ENCODE measurements at places on chromosomes 4 and X.

DNA sequence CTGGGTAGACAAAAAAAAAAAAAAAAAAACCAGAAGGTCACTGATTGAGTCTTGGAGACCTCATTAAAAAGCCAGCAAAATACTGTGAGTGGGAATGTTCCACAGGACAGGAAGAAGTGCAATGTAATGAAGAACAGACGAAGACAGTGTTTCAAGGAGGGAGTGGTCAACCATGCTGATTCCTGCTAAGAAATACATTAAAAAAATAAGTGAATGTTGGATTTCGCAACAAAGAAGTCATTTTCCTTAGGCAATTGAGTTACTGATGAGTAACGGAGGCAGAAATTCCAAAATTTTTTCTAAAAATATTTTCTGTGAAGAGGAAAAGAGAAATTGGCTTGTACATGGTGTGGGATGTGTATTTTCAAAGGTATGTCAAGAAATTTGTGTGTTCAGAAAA is 94.3 kb upstream of the FAM47B start:
- DNase-seq = no peak

DNA sequence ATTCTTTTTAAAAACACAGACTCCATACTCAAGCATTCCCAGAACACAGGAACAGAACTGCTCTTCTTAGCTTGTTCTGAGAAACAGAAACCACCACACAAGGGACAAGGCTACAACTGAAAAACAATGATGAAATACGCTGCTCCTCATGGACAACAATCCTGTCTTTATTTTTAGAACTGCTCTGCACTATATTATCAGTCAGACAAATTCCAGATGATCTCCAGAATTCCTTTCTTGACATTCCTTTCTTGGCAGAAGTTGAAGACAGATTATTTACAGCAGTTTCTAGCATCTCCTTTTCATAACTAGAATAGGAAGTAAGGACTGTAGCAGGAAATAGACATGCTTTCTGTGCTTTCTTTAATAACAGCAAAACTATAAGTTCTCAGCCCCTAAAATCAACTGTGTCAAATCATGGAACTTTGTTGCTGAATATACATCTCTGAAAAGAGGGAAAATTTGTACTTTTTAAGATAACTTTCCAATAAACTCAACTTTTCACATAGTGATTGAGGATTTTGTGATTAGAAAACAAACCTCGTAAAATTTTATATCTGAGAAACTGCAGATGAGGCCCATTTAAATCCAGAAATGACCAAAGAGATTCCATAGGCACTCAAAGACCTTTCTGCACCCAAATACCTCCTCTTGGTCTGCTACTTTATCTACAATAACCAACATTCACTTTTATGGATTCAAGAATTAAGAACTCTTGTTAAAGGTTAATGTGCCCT is 35.9 kb downstream of the ANTXR2 start:
- DNase-seq = no peak

GRCh38 chr4:65924843-65925242 is 254.6 kb upstream of the EPHA5 start:
- no peak for DNase-seq

DNA sequence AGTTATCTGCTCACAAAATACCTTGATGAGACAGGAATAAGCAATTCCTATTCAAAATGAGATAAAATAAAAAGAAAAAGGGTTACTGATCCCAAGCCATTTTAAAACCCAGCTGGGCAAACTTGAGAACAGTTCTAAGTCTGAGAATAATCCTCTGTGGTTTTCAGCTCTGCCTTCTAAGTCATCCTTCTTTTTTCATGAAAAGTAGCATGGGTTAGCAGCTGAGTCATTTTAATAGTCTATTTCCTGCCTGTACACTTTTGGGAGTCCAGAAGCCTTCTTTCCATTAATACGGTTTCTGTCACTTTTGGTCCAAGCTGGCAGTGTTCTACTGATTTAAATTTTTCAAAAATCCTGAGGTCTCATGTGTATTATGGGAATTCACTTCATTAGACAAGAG is 374.3 kb downstream of the IQCM start:
- DNase-seq = no peak

DNA sequence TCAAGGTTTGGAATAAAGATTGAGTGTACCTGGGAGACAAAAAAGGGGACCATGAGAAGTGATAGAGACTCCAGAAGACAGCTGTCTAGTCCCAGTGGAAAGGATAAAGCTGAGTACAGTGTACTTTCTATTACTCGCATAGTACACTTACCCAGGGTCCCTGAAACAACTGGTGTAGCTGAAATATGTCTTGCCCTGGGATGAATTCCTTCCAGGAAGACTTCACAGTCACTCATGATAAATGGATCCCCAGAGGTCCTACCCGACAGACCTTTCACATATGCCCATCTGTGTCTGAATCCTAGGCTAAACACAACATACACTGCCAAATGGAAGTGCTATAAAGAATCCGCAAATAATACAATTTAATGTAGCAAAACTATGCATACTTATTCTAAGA is 48.2 kb upstream of the SPANXN1 start:
- no peak for DNase-seq

DNA sequence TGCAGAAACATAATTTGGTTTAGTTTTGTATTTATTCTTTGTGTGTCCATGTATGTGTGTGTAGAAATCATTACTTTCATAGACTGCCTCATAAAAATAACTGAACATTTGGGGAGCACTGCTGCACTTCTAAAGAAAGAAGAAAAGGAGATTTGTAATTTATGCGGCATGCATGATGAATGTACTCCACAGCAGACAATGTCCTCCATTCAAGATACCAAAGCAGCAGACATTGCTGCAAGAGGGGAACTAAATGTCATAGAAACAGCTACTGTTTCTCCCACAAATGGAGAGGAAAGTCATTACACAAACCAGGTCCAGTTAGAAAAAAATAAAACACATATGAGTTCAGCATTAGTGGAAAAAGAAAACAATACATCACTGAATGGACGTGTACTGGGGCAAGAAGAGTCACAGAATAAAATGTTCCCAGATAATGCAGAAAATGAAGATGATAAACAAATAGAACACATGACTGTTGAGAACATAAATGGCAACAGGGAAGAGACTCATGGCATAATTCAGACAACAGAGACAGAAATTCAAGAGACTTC is 2.6 kb downstream of the DTHD1 start:
- no peak for DNase-seq

DNA sequence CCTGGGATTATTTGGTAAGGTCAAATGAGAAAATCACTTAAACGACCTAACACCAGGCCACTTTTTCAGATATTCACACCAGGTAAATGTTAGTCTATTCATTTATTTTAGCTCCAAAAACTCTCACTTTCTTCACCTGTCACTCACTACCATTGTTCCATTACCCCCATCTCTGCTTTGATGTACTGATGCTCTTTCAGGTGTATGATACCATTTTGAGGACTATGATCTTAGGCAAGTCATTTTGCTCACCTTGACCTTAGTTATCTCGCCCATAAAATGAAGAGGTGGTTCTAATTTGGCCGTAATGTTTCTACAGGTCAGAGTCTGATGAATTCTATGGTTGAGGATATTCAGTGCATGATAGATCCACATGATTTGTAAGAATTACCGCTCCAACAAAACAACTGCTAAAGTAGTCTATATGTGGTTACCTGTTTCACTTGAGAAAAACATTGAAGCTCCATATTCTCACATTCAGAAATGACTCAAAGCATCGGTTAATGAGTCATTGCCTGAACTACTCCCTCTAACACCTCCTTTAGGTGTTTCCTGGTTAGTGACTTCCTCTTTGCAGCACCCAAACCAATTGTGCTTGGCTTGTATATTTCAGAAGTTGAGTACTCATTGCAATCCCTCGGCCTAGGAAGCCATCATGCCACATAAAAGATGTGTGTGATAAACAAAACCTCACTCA is 4.5 kb downstream of the DTHD1 start:
- DNase-seq = peak; percentile 37

DNA sequence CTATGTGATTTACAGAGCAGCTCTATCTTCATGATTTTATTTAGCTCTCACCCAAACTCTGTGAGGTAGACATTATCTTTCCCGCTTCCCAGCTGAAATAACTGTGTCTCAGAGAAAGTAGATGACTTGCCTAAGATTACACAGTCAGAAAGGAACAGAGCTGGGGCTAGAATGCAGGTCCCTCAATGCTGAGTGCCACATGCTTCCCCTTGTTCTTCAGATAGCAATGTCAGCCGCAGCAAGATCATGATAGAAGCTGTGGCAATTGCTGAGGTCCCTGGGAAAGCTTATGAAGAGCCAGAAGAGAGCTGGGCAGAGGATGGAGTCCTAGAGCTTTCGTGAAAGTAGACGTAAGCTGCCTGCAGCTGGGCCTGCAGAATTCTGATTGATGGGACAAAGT is 11.1 kb upstream of the GABRE start:
- DNase-seq = no peak

GRCh38 chr4:4671774-4672349 is 130.0 kb upstream of the STX18 start:
- no peak for DNase-seq

GRCh38 chrX:10033375-10034007 is 66.3 kb downstream of the CLDN34 start:
- no peak for DNase-seq

- no peak for DNase-seq
Observed at GRCh38 chrX:136954930-136955329, 74.4 kb upstream of the RBMX start.

DNA sequence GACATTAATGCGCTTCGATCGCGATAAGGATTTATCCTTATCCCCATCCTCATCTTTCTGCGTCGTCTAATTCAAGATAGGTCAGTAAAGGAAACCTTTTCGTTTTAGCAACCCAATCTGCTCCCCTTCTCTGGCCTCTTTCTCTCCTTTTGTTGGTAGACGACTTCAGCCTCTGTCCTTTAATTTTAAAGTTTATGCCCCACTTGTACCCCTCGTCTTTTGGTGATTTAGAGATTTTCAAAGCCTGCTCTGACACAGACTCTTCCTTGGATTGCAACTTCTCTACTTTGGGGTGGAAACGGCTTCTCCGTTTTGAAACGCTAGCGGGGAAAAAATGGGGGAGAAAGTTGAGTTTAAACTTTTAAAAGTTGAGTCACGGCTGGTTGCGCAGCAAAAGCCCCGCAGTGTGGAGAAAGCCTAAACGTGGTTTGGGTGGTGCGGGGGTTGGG is 528 bp upstream of the FGF2 start:
- no peak for DNase-seq

GRCh38 chr4:90951037-90951436 is 823.8 kb downstream of the CCSER1 start:
- no peak for DNase-seq

- no peak for DNase-seq
Observed at GRCh38 chr4:161454860-161455259, 708.9 kb downstream of the FSTL5 start.

GRCh38 chrX:101430457-101431078 is 22.5 kb downstream of the HNRNPH2 start:
- DNase-seq = no peak

DNA sequence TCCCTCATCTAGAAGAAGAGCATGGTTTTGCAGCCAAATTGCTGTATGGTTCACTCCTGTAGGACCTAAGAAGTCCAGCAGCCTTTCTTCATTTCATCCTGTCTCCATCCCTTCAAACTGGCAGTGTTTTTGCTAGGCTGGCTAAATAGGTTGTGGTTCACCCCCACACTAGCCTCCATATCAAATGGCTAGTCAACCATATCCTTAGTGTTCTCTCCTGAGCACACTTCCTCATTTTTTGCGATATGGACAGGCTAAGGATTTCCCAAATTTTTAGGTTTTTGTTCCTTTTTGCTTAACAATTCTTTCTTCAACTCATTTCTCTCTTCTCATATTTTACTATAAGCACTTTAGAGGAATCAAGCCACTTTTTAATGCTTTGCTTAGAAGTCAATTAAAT is 98.8 kb upstream of the NOCT start:
- no peak for DNase-seq

- no peak for DNase-seq
Observed at GRCh38 chrX:19446397-19446796, 68.9 kb downstream of the MAP3K15 start.

- DNase-seq = no peak
Observed at GRCh38 chr4:83013420-83013867, 2.8 kb upstream of the LIN54 start.

Measured in activated CD4-positive, alpha-beta T cell treated with anti-CD3 and anti-CD28 coated beads, Interleukin-2, amount 50 U/mL, for 48 hours (primary cell).